CD4-positive, alpha-beta memory T cell (primary cell): ENCODE measurements at places on chromosomes 7 and 10. TPM values are rescaled to one million over a fixed set of nuclear protein-coding genes. Genes with fewer than 3 reads are reported as not detected.

TMEM236 gene
- total RNA-seq: 0.17 TPM

RPS24 gene
- 1,885 TPM for total RNA-seq

DPYSL4 gene
- total RNA-seq: 1.8 TPM

SPAM1 gene
- not detected for total RNA-seq

PRKG1 gene
- total RNA-seq: 0.06 TPM

AKR1C8 gene
- total RNA-seq: 8.5 TPM

BLNK gene
- total RNA-seq: 0.19 TPM

SLC18A3 gene
- total RNA-seq: not detected

AKR1C1 gene
- total RNA-seq: 1.7 TPM

CYP17A1 gene
- total RNA-seq: not detected

CTAGE8 gene
- 0.36 TPM for total RNA-seq

PLAC9 gene
- total RNA-seq: not detected

ZNF282 gene
- total RNA-seq: 20.7 TPM

CCDC172 gene
- not detected for total RNA-seq

C7orf33 gene
- total RNA-seq: not detected

TSPAN13 gene
- not detected for total RNA-seq

ETV1 gene
- total RNA-seq: 0.47 TPM

TMEM176A gene
- total RNA-seq: 2.6 TPM

CCL26 gene
- total RNA-seq: not detected

SPACDR gene
- 5.7 TPM for total RNA-seq

COL17A1 gene
- total RNA-seq: not detected

ZNF467 gene
- total RNA-seq: 2.3 TPM

DNAH11 gene
- 0.06 TPM for total RNA-seq

H2BK1 gene
- 4.9 TPM for total RNA-seq

DNA sequence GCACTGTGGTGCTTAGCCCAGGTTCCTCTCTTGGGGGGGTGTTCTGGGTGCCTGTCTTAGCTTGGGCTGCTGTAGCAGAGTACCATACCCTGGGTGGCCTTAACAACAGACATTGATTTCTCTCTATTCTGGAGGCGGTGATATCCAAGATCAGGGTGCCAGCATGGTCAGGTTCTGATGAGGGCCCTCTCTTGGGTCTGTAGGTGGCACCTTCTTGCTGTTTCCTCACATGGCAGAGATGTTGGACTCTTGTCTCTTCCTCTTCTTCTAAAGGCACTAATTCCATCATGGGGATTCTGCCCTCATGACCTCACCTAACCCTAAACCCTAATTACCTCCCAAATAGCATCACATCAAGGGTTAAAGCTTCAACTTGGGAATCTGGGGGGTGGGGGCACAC, 19.9 kb upstream of the CRHR2 start:
- DNase-seq: peak; percentile 44

GRCh38 chr10:104324221-104324686, 14.0 kb downstream of the ITPRIP start:
- DNase-seq: no peak

DNA sequence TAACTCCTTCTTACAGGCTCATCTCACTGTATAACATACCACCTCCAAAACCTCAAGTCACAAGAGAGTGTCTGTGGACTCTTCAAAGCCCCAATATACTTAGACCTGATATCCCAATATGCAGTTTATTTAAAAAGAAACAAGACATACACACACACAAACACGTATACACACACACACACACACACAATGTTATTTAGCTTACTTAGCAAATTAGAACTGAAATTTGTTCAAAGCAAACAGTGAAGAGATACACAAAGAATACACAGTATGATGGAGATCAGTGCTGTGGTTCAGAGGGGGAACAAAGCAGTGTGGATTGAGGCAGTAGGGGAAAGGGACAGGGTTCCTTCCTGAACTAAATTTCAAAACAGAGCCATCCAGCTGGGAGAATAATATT, 807.2 kb downstream of the IPMK start:
- no peak for DNase-seq

DNA sequence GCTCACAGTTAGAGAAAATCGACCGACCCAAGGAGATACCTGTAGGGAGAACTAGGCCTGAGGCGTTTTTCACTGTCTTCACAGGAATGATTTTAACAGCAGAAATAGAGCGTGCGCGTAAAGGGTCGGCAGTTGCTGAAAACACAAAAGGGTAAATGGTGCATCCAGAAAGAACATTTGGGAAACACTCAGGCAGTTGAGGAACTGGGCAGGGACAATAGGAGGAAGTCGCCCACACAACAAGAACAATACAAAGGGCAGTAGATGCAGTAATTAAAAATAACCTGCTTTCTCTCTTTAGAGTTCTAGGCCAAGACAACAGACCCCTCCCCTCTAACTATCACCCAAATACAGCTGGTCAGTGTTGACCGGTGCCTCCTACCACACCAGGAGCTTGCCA, 126.6 kb downstream of the SORBS1 start:
- no peak for DNase-seq

DNA sequence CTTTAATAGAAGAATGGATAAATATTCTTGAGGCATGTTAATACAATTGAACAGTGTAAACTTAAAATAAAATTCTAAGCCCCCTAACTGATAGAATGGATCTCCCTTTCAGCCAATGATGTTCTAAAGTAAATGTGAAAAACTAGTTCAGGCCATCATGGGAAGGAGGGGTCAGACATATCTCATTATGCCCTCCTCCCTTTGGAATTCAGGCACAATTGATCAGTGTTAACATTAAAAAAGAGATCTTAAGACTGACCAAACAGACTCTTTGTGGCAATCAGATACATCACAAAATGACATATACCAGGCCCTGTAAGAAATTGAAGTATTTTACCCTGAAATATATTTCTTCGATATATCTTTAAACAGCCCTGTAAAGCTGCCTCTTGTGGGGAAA, 683.0 kb upstream of the LRRTM3 start:
- DNase-seq: no peak

DNA sequence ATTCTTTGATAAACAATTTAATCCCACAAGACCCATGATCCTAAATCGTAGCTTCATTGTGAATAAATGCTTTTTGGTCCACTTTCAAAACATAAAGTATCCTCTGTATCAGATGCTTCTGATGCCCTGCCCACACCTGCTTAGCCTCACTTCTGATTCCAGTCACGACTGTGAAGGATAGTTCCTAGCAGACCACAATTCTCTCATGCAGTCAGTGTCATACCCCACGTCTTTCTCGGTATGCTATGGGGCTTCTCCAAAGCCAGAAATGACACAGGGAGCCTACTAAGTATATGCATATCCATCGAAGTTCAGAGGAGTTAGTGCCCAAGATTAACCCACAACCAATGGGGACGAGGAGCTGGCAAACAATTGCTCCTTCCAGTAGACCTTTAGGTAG, 27.6 kb upstream of the CTNNA3 start:
- no peak for DNase-seq

DNA sequence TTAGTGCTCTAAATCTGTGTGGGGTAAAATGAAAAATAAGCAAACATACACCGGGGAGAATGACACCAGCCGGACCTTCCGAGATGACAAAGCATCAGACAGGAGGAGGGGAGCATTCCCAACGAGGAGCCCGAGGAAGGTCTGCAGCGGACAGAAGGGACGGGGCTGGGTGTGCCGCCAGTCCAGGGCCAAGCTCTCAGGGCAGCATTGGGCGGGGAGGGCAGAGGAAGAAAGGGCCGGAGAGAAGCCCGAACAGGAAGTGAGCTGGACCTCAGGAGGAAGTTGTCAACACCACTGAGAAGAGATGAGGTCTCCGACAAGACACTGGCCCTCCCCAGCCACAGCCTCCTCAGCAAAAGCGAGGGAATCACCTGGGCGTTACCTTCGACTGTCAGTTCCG, 182.6 kb upstream of the RNF32 start:
- no peak for DNase-seq

- no peak for DNase-seq
Observed at GRCh38 chr10:119541046-119541445, 1.5 kb downstream of the RGS10 start.

GRCh38 chr10:46558392-46559185, 2.1 kb upstream of the GPRIN2 start:
- no peak for DNase-seq

GRCh38 chr7:110987127-110987693, 103.7 kb upstream of the LRRN3 start:
- no peak for DNase-seq

GRCh38 chr7:34158368-34159153, 253.2 kb downstream of the BMPER start:
- no peak for DNase-seq

GRCh38 chr7:142488842-142489241, 231.0 kb upstream of the PRSS58 start:
- no peak for DNase-seq

DNA sequence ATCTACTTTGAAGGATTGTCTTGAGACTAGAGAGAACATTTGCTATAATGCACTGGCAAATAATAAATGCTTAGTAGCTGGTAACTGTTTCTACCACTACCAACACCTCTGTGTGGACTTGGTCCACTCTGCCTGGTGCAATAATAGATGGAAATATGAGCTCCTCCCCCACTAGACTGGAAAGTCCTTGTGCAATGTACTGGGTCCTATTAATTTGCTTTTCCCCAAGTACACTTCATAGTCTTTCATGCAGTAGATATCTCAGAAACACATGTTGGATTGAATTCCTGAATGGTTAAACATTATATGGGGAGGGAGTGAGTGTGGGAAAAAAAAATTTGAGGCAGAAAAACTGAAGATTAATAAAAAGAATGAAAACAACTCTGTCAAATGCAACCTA, 119.3 kb downstream of the C10orf90 start:
- DNase-seq: no peak

DNA sequence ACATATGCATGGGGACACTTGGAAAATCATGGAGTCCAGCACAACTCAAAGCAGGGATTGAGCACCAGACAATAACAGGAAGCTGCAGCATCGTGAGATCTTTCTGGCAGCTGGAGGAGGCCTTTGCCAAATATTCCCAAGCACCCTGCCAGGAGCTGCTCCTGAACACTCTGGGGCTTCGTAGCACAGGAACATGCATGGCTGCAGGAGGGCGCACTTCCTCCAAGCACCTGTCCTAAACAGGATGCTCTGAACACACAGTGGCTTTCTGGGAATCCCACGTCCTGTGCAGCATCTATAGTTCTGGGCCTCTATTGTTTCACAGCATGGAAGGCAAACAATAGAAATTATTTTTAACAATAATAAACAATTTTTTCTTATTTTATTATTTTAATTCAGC, 4.1 kb downstream of the ABLIM1 start:
- no peak for DNase-seq

GRCh38 chr7:36615852-36616540, 108.3 kb downstream of the AOAH start:
- no peak for DNase-seq

DNA sequence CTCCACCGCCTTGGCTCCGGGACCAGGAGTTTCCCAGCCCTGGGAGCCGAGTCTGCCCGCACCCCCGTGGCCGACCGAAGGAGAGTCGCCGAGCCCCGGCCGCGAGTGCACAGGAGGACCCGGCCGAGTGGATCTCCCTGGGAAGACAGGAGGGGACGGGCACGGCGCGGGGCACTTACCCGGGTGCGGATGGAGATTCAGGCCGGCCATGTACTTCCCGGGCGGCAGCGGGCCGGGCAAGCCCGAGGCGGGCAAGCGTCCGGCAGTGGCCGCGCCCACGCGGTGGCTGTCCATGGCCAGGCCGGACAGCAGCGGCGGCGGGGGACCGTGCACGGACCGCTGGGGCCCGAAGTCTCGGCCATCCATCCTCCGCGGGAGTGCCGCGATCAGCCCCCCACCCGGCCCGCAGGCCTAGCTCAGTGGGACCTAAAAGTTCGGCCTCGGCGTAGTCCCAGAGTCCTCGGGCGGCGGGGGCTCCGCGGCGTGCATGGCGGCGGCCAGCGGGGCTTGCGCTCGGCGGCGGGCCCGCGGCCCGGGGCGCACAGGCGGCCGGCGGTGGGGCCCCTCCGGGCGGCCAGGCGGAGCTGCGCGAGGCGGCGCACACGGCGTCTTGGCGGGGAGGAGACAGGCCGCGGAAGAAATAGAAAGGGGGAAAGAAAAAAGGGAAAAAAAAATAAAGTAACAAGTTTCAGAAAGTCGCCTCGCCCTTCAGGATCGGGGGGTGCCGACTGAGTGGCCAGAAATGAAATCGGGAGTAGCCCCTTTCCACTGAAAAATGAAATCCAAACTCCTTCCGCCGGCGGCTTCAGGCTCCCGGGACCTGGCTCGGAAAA, 2.5 kb downstream of the TNRC18 start:
- DNase-seq: no peak

DNA sequence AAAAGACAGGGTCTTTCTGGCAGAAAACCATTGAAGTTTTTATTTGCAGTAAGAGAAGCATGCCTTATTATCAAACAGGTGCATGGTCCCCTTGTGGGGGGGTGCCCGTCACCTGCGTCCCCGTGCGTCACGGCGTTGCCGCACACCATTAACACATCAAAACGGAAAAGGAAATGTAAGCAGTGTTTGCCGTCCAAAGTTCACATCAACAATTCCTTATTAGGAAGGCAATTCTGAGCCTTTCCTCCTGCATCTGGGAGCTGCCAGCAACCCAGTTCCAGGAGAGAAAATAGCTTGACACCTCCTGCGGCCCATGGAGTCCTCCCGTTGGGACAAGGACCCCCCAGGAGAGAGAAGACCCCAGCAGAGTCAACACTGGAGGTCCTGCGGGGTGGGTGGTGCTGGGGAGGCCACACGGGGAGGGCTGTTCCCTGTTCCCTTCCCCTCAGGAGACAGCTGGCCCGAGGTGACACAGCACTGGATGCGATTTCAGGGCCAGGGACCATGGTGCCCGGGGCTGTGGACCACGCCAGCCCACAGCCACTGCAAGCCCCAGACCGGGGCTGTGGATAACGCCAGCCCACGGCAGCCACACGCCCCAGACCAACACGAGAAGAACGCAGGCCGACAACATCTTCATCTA, 39.5 kb downstream of the DIP2C start:
- DNase-seq: no peak

DNA sequence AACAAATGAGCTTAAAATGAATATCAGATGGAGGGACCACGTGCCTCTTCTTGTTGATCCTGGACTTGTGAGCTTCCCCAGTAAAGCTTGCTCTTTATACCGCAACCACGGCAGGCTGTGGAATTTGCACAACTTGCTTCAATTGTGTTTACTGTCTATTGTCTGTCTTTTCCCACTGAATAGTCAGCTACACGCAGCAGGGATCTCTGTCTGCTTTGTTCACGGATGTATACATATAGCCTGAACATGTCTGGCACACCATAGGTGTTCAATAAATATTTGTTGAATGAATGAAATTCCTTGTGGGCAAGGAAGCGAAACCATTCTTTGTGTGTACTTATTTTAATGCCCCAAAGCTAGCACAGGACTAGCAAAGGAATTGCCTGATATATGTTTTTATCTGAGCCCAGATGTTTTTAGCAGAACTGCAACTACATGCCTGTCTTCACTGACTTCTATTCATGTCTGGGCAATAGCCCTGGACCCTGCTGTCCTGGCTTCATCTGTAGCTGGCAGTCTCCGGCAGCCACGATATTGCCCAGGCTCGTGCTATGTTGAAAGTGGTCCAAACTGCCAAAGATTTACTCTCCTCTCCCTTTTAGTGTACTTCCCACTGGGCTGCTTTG, 29.9 kb upstream of the IFRD1 start:
- no peak for DNase-seq
